Activated CD8-positive, alpha-beta T cell treated with anti-CD3 and anti-CD28 coated beads for 36 hours (primary cell): ENCODE measurements at places on chromosomes 13 and 19. TPM values are rescaled to one million over a fixed set of nuclear protein-coding genes. Genes with fewer than 3 reads are reported as not detected.

GRCh38 chr13:113765564-113765910 lies 6.5 kb downstream of the TMEM255B start:
- no peak for DNase-seq

DNA sequence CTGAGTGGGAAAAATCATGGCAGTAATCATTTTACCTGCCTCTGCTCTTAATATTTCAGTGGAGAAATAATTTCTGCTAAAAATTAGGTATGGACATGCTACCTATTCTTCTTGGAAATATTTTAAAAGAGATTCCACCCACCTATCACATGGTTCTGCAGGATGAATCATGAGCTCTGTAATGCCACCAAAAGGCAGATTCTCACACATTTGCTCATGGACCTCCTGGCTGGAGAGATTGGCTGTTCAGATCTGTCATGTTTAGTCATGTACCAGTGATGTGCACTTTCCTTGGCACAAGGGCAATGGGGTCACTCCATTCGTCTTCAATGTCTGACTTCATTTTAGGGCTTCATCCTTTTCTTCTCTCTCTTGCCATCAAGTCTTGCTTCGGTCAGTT lies 101.8 kb upstream of the MBNL2 start:
- peak; percentile 20 for DNase-seq

DNA sequence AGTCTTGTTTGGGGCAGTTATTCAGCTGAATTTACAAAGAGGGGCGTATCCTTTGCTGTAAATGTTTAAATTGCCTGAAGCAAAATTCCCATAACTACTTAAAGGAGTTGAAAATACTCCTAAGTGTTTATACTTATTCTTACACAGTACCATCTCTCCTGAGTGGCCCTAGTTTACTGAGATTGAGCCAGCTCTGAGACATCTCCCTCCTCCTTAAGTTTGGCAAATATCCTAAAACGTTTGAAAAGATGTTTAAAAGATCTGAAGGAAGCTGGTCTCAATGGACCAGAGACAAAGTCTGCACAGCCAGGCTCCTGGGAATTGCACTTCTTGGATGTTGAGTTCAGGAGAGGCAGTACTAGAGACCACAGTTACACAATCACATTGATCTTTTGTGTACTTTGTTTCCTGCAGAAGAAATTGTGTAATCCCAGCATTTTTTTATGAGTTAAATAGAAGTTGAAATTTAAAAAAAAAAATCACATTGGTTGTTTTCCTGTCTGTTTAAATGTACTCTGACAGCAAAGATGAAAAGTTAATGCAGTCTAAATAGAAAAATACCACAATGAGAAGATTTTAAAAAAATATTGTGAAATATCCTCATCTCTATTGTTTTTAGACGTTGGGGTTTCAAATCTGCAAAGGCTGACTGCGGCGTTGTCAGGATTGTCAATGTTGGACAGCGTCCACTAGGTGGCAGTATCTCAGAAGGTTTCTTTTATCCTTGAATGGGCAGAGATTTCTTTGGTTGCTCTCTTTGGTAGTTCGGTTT lies 20.7 kb downstream of the TNFSF11 start:
- DNase-seq: peak; percentile 63

DNA sequence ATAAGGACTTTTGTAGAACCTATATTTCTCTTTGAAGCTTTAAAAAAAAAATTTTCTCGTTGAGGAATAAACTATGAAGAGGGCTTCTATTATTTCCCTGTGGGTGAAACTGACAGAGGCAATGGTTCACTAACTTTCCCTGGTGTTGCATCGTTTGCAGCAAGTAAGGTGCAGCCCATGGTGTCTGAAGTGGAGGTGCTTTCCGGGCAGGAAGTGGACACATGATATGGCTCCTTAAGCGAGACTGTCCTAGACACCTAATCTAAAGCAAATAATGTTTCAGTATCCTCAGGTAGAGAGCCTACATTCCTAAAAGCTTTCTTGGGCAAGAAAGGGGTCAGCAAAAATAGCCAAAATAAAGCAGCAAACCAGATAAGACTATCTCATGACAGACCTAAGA lies 437.6 kb upstream of the ARGLU1 start:
- no peak for DNase-seq

Gene LILRB2
- not detected for total RNA-seq

Gene URAD
- not detected for total RNA-seq

Gene BRSK1
- total RNA-seq: 5.1 TPM

Gene CGB3
- total RNA-seq: not detected
